Body of pancreas (tissue), 4 donors: ENCODE measurements at places on chromosomes 1 and 21.

DNA sequence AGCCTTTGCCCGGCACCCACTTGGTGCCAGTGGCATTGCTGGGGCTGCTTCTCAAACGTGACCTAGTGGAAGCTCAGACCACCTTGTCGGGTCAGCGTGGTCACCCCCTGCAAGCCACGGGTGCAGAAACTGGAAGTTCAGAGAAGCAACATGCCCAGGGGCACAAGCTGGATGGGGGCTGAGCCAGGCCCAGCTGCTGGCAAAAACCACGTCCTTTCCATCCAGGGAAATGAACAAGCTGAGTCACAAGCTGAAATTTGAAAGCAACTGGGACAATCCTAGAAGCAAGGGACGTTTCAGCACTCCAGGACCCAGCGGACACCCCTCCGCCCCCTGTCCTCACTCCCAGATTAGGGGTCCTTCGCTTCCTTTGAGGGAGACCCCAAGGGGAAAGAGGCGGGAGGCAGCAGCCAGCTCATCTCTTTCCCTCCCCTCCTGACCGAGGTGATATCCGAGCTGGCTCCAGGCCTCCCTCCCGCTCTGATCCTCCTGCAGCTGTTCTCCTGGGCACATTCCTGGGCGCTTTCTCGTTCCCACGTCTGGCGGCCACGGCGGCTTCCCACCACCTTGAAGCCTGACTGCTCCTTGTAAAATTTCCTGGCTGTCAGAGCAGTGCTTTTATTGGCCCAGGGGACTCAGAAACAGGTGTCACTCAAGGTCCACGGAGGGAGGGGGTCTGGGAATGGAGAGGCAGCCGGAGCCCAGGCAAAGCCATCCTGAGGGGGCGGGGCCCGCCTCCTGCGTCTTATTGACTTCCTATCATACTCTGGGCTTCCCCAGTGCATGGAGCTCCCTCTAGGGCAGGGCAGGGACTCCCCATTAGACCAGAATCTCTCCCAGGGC is 62.8 kb downstream of the PAX7 start:
- H3K36me3 ChIP-seq, result no peaks in the 10 kb centered on the region
- DNase-seq, result no peak
- H3K4me1 ChIP-seq, result no peaks in the 10 kb centered on the region
- H3K4me3 ChIP-seq, result no peak overlapping the region
- no peak overlapping the region for H3K27ac ChIP-seq
- H3K27me3 ChIP-seq, result no peaks in the 10 kb centered on the region

DNA sequence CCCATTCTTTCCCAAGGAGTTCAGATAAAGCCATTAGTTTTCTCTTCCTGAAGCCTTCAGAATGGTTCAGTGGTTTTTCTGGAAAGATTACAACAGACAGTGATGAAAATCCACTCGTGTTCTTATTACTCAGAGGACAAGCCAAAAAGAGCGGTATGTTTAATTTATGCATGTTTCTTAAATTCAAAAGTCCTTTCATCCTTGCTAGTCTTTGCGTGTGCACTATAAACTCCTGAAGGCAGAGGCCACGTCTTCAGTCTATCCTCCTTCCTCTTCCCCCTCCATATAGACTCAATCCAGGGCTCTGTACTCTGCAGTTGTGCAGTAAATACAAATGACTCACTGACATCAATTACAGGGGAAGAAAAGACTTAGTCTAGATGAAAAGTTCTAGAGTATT is 409.2 kb upstream of the PLXNA2 start:
- H3K27ac ChIP-seq, result no peak overlapping the region
- H3K4me3 ChIP-seq, result no peak overlapping the region
- H3K4me1 ChIP-seq, result no peaks in the 10 kb centered on the region

- peaks cover 11% of the 10 kb centered on the region for H3K36me3 ChIP-seq
- no peak overlapping the region for H3K27ac ChIP-seq
- H3K4me1 ChIP-seq, result peaks cover 10% of the 10 kb centered on the region
- no peak overlapping the region for H3K4me3 ChIP-seq
- no peaks in the 10 kb centered on the region for H3K27me3 ChIP-seq
These were observed 6.5 kb downstream of the CD55 start for GRCh38 chr1:207328004-207328403.

DNA sequence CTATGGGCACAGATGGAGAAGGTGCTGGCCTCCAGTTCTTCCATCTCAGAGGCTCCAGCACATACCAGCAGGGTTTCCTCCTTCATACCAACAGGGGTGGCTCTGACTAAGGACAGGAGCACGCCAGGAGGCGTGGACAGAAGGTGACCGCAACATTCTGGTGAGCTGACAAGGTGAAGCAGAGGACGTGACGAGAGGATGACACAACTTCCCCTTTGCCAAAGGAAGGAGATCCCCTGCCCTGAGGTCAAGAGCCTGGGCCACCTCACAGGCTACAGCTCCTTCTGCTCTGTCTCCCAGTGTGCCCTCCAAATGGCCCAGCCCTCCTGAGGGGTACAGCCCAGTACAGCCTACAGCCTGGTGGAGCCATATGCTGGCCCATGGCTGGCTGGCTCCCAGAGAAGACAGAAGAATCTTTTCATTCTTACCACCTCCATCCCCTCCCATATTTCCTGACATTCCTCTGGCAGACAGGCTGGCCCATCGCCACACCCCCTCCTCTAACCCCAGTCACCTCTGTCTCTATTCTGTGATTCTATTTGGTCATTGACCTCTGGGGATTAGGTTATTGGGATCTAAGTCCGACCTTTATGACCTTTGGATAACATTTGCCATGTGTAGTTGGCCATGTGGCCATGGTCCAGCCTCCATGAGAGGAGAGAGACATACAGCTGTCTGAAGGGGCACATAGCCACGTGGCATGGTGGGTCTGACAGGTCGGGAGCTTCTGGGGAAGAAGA is 5.1 kb upstream of the LAMB3 start:
- H3K27me3 ChIP-seq, result no peaks in the 10 kb centered on the region
- H3K4me3 ChIP-seq, result no peak overlapping the region
- H3K4me1 ChIP-seq, result peaks cover 50% of the 10 kb centered on the region

GRCh38 chr1:189434461-189434860 is 1043.2 kb downstream of the BRINP3 start:
- H3K4me1 ChIP-seq, result no peaks in the 10 kb centered on the region
- no peak for DNase-seq
- H3K4me3 ChIP-seq, result no peak overlapping the region
- H3K27me3 ChIP-seq, result no peaks in the 10 kb centered on the region
- H3K27ac ChIP-seq, result no peak overlapping the region

DNA sequence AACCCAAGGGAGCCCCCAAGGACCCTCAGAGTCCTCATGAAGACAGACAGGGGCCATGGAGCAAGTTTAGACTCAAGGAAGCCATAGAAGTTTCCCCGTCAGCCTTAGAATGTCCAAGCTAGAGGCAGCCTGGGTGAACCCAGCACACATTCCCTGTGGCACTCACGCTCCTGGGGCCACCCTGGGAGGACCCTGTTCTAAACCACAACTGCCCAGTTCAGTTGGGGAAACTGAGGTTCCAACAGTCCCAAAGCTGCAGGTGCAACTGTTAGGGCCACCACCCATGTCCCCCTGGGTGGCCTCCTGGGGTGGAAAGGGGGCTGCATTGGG is 9.3 kb downstream of the WNT3A start:
- no peak for DNase-seq
- no peaks in the 10 kb centered on the region for H3K36me3 ChIP-seq
- H3K4me3 ChIP-seq, result no peak overlapping the region
- H3K27ac ChIP-seq, result no peak overlapping the region
- no peaks in the 10 kb centered on the region for H3K27me3 ChIP-seq
- H3K4me1 ChIP-seq, result no peaks in the 10 kb centered on the region

GRCh38 chr21:38769191-38769780 is 36.4 kb upstream of the ETS2 start:
- DNase-seq, result no peak
- H3K4me3 ChIP-seq, result no peak overlapping the region
- no peaks in the 10 kb centered on the region for H3K27me3 ChIP-seq
- no peak overlapping the region for H3K27ac ChIP-seq
- H3K4me1 ChIP-seq, result peaks cover 18% of the 10 kb centered on the region
- H3K36me3 ChIP-seq, result no peaks in the 10 kb centered on the region

DNA sequence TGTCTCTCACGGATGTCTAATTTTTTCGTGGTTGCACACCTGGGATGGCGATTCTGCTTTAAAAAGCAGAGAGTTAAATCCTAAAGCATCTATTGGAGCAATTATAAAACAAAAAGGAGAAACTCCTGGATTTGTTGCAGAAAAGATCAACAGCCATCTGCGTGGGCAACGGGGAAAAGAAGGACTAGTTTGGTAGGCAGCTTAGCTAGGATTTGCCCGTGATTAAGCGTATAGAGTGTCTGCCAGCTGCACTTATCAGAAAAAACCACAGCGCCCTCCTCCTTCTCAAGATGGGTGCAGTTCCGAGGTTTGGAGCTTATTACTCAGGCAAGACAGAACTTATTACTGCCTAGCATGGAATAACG is 526 bp upstream of the SLC25A24 start:
- peak overlapping the region; percentile 77 for H3K27ac ChIP-seq
- peak overlapping the region; percentile 78 for H3K4me3 ChIP-seq
- peak; percentile 37 for DNase-seq
- no peaks in the 10 kb centered on the region for H3K27me3 ChIP-seq

GRCh38 chr1:203426870-203427269 is 48.7 kb upstream of the PRELP start:
- no peak overlapping the region for H3K4me3 ChIP-seq
- no peaks in the 10 kb centered on the region for H3K27me3 ChIP-seq
- peaks cover 9% of the 10 kb centered on the region for H3K4me1 ChIP-seq
- no peak for DNase-seq
- H3K27ac ChIP-seq, result no peak overlapping the region
- H3K36me3 ChIP-seq, result no peaks in the 10 kb centered on the region
